Jurkat, Clone E6-1 (cell line): ENCODE measurements at places on chromosomes 6 and 20.

- DNase-seq, result no peak
Observed at GRCh38 chr20:51759769-51760510, 8.2 kb downstream of the ATP9A start.

GRCh38 chr6:11525468-11526155 is 11.9 kb upstream of the TMEM170B start:
- no peak for DNase-seq

DNA sequence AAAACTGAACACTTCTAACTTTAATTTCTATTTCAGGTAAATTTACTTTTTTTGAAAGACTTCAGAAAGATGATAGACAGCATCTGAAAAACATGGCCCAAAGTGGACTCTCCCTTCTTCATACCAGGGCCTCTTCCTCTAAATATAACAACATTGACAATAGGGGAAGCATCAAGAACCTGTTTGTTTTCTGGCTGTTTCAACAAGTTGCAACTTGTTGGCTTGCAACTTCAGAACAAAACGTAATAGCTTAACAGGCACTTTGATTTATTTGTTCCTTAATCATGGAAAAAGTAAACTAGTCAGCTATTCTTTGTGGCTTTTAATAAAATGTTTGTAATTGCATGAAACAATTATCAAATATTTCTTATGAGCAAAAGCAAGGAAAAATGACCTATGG is 34.3 kb downstream of the RGS17 start:
- DNase-seq, result no peak

DNA sequence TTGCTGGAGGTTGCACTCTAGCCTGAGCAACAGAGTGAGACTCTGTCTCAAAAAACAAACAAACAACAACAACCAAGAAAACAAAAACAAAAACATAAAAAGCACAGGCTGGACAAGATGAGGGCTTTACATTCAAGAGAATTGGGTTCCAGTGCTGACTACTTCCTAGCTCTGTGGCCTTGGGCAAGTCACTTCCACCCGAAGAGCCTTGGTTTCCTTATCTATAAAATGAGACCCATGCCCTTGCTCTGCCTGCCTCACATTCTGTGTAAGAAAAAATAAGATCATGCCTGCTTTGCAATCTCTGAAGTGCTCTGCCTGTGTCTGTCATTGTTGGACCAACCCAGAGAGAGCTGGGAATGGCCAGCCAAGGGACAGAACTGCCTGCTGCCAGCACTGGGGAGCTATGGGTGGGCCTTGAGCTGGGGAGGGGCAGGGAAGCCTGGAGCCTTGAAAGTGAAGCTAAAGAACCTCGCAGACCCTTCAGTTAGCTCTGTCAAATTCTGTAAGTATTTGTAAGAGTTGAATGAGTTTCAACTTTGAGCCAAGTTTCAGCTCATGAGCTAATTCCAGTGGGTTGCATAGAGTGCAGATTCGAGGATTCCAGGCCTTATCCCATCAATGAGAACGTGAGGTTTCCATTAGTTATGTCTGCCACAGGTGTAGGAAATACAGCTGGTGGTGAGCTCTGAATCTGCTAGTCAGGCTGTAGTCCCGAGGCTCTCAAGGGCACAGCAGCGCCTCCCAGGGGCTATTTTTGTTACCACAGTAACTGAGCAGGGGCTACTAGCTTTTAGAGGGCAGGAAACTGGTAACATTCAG is 93.2 kb downstream of the DLGAP4 start:
- DNase-seq, result peak; percentile 63

GRCh38 chr6:18216411-18216810 is 47.9 kb downstream of the DEK start:
- no peak for DNase-seq

GRCh38 chr6:97066056-97066455 is 141.5 kb downstream of the KLHL32 start:
- no peak for DNase-seq

DNA sequence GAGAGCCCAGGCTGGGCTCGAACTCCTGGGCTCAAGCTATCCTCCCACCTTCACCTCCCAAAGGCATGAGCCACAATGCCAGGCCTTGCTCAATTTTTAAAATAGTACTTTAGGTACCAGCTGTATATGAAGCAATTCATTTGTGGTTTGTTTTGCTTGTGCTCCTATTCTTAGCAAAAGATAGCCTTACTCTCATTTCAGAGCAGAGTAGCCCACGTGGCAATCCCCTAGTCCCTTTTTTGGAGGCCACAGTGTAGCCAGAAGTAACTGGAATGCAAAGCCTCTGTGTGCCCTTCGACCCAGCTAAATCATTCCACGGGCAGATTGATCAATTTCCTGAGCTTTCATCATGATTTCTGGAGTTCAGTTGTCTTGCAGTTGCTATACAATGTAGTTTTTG is 372.2 kb downstream of the NRN1 start:
- DNase-seq, result no peak

- DNase-seq, result no peak
Observed at GRCh38 chr6:37303091-37303660, 45.2 kb upstream of the TMEM217 start.

DNA sequence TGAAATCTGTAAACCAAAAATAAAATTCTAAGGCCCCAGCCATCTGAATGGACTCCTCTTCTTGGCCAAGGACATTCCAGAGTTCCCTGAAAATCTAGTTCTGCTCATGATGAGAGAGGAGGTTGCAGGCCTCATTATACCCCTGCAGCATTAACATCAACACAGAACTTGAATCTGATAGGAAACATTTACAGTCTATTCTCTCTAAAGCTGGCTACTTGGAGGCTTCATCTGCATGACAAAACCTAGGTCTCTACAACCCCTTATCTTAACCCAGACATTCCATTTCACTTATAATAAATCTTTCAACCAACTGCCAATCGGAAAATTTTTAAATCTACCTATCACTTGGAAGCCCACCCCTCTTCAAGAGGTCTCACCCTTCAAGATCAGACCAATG is 15.7 kb downstream of the RTN4IP1 start:
- no peak for DNase-seq

- DNase-seq, result peak; percentile 72
Observed at GRCh38 chr6:31001281-31001888, 8.9 kb upstream of the MUC22 start.

DNA sequence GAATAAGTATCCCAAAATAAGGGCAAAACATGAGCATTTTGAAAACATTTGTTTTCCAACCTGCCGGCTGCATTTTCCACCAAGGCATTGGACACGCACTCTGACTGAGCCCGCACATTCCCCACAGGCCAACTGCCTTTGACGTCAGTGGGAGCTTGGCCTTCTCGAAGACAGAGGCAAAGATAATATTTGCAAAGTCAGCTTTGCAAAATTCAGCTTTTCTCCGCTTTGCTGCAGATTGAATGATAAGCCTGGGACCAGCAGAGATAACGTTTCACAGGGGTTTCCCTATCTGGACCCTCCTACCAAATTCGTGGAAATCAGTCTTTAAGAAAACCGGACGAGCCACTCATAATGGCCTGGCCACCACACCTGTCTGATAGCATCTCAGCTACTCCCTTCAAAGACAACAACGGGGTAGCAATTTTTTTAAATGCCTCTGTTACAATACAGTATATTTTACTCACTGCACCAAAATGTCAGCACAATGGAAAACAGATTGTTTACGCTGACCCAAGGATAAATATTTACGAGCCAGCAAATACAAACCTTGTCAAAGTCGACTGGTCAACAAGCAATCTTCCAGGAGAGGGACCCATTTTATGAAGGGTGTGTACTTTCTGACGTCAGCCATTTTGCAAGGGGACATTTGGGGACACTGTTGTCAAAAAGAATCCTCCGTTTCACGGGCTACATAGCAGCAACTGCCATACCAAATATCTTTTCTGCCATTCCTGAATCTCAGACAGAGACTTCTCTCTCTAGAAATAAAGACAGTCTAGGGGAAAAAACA is 100.5 kb downstream of the TFAP2A start:
- no peak for DNase-seq

GRCh38 chr6:25777031-25777430 is 22.5 kb downstream of the SLC17A4 start:
- no peak for DNase-seq

DNA sequence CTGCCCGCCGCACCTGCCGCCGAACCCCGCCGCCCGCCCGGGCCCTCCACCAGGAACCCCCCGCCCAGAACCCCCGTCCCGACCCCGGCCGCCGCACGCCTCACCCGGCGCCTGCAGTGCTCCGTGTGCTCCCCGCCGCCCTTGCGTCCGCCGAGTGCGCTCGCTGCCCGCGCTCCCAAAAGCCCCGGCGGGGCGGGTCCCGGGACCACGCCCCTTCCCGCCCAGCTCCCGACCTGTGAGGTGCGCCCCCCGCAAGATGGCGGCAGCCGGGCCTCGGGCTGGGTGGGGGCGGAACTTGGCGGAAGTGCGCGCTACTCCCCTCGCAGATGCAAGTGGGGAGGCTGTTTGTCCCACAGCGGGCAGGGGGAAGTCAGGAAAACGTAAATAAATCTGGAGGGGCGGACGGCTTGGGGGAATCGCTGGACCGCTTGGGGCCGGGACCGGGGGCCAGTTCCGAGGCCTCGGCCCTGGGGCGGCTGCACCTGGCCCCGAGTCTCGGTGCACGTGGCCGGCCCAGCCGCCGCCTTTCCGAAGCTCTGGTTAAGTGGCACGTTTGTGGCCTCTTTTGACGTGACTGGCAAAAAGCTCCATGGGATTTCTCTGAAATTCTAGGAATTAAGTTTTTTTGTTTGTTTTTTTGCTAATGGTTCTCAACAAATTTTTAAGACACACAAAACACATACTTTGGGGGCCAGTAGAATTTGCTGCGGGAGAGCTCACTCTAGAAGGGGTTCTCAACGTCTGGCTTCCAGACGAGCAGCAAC is at the start of gene EZR:
Gene EZR (minus strand): TSS at position 156 of the 764 bp plus-strand sequence. CDS start 1,275 bp downstream, outside the sequence.
- DNase-seq, result peak; percentile 81

DNA sequence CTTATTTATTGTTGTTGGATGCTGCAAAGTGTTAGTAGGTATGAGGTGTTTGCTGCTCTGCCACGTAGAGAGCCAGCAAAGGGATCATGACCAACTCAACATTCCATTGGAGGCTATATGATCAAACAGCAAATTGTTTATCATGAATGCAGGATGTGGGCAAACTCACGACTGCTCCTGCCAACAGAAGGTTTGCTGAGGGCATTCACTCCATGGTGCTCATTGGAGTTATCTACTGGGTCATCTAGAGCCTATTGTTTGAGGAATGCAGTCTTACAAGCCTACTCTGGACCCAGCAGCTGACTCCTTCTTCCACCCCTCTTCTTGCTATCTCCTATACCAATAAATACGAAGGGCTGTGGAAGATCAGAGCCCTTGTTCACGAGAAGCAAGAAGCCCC is 12.1 kb downstream of the MICB start:
- DNase-seq, result no peak
